CD4-positive, CD25-positive, alpha-beta regulatory T cell (primary cell): ENCODE measurements at places on chromosomes 11 and 22. TPM values are rescaled to one million over a fixed set of nuclear protein-coding genes. Genes with fewer than 3 reads are reported as not detected.

GRCh38 chr11:114291381-114291780 lies 4.8 kb upstream of the NNMT start:
- no peak for DNase-seq

DNA sequence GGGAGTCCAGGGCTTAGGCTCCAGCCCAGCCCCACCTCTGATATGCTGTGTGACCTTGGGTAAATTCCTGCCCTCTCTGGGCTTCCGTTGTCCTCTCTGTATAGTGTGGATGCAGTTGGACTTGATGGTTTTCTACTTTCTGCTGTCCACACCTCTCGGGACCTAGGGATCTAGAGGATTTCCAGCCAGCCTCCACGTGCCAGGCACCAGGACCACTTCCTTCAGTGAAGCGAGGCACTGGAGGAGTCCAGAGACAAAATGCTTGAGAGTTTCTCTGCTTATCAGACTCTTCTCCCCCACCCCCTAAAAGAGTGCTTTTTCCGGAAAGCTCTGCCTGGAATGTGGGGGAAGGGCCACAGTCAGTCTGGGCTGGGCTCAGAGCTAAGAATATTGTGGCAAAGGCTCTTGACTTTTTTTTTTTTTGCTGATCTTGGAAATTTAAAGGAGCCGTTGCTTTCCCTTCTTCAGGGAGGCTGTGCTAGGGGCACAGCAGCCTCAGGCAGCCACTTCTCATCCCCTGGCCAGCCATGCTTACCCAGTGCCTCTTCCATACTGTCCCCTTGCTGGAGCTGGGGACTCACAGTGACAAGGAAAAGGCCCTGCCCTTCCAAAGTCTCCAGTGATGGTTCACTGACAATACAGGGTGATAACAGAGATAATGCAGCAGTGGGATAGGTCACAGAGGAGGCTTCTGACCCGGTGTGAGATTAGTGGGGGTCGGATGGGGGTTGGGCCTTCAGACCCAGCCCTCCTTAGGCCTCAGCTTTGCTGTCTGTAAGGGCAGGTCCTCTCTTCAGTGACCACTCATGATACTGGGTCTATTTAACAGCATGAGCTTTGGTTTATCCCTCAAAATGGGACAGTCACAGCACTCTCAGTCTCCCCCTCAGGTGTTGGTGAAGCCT lies 2.9 kb upstream of the SERPINH1 start:
- DNase-seq: no peak

GRCh38 chr11:36408498-36409136 lies 101.5 kb downstream of the TRAF6 start:
- no peak for DNase-seq

GRCh38 chr11:62560566-62561103 lies 13.1 kb downstream of the EEF1G start:
- peak; percentile 78 for DNase-seq

DNA sequence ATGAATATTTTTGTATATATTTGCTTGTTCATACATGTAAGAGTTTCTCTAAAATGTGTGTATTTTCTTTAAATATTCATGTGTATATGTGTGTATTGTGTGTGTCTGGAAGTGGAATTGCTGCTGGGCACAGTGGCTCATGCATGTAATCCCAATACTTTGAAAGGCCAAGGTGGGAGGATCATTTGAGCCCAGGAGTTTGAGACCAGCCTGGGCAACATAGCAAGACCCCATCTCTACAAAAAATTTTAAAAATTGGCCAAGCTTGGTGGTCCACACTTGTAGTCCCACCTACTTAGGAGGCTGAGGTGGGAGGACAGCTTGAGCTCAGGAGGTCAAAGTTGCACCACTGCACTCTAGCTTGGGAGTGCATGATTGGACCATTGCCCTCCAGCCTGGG lies 4.7 kb upstream of the LGR4 start:
- no peak for DNase-seq

DNA sequence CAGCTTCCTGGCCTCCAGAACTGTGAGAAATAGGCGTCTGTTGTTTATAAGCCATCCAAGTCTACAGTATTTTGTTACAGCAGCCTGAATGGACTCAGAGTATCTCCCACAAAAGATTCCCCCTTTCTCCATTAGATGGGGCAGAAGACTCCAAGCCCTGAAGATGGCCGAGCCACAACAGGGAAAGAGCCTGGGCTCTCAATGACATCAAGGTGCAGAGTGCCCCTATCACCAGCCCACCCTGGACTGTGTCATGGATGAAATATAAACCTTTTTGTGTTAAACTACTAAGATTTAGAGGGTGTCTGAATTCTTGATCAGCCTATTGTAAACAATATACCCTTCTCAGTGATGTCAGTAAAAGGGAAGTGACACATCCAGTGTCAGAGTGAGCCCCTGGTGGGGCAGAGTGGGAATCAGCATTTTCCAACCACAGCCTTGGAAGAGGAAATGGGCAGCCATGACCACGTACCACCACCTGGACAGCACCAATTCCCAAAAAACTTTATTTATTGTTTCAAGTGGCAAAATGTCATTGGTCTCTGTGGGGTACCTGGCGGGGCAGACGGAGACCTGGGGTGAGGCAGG lies 25.5 kb downstream of the TNKS1BP1 start:
- DNase-seq: no peak

- no peak for DNase-seq
These were observed 130.4 kb downstream of the C11orf87 start for GRCh38 chr11:109552376-109552775.

DNA sequence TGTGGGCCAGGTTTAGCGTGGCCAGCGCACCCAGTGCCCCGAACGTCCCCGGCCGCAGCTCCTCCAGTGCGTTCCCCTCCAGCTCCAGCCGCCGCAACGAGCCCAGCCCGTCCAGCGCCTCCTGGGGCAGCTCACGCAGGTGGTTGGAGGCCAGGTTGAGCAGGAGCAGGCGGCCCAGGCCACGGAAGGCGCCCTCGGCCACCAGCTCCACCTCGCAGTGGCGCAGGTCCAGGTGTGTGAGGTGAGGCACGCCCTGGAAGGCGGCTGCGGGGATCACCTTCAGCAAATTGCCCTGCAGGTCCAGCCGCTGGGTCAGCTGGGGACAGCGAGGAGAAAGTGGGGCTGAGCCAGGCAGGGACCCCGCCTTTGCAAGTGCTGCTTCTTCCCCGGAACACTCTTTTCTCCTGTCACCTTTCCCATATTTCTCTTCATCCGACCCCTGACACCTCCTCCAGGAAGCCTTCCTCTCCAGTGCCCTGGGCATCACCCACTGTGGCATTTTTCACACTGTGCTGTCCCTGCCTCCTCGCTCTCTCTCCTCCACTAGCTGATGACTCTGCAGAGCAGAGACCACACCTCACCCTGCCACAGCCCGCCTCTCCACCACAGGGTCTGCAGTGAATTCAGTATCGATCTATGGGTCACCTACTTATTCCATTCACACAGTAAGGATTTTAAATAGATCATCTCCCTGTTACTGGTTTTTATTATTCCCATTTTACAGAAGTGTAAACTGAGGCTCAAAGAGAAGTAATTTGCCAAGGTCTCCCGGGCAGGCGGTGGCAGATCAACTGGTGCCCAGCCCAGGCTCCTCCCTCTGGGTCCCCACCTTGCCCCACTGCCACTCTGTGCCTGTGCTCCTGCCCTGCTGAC lies 1.9 kb downstream of the CHADL start:
- no peak for DNase-seq

GRCh38 chr11:73439002-73439843 lies 63.0 kb downstream of the RELT start:
- DNase-seq: no peak

- no peak for DNase-seq
These were observed 6.7 kb upstream of the CCDC90B start for GRCh38 chr11:83292709-83293456.

DNA sequence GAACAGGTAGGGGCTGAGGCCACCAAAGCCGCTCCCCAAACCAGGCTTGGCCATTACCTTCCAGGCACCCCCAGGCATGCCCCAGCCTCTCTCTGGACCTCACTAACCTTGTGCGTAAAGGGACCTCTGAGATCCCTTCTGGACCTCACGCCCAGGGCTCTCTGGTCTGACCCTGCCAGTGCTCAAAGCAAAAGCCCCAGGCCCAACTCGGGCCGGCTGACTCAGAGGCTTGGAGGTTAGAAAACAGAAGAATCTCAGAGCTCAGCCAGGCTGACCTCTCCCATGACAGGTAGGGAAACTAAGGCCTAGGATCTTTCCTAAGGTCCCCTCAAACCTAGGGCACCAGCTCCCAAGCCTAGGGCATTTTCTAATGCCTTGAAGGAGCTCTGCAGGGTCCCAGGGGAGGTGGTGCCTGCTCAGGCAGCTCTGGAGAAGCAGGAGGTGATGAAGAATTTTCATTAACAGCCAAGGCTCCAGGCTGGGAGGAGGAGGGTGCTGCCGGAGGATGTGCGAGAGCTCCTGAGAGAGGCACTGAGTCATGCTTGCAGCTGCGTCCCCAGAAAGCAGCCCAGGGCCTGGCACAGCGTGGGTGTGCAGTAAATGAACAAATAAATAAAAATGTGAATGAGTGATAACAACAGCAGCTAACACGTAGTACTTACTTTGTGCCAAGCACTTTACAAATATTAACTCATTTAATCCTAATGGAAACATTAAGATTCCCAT lies 25.6 kb downstream of the ARRB1 start:
- no peak for DNase-seq

DNA sequence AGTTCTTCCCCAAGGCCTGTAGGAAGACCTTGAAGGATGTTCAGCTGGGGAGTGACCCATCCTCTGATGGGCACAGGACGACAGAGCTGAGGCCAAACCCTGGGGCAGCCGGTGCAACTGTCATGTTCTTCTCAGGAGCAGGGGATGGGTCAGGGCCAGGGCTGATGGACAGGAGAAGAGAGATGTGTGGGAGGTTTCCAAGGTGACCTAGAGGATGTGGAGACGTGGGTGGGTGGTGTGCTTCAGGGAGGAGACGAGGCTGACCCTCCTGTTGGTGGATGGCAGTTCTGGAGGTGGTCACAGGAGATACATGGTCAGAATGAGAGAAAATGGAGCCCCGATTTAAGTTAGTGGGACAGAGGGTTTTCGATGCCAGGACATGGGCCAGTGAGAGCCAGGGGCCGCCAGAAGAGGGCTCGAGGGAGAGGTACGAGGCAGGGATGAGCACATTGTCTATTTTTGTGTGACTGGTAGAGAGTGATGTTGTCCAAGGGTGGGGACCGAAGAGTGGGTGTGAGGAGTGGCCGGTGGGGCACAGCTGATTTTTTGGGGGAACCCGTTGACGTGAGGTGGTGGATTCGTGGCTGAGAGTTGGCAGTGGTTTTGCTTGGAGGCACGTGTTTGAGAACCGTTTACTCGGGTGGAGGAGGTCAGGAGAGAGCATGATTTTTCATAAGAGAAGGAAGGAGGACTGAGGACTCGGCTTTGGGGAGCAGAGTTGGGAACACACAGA lies 14.6 kb downstream of the TBC1D22A start:
- no peak for DNase-seq

DNA sequence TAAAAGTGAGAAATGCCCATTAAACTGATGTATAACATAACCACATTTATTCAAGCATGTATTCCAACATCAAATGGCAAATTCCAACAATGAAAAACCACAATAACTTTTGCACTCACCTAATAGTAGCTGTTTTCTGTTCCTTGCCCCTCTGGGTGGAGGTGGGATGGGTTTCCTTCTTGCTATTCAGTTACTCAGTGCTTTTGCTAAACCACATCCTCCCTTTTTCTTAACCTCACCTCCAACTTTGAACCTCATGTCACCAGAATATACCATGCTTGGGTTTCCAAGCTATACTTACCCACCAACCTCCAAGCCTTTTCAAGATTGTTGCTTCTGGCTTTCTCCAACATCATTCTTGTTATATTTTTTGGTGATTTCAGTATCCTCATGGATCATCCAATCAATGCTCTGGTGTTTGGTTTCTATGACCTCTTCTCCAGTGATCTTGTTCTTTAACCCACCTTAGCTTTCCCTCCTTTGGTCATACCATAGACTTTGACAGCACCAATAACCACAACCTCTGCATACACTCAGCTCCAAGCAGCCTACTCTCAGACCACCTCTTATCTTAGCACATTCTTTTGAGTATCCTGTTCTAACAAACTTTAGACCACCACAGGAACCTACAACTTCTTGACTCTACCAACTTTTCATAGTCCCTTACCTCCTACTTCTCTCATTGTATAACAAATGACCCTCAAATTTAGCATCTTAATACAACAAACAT lies 3.2 kb upstream of the CCDC15 start:
- DNase-seq: peak; percentile 82

GRCh38 chr22:42270176-42270509 lies 310 bp downstream of the TCF20 start:
- no peak for DNase-seq

DNA sequence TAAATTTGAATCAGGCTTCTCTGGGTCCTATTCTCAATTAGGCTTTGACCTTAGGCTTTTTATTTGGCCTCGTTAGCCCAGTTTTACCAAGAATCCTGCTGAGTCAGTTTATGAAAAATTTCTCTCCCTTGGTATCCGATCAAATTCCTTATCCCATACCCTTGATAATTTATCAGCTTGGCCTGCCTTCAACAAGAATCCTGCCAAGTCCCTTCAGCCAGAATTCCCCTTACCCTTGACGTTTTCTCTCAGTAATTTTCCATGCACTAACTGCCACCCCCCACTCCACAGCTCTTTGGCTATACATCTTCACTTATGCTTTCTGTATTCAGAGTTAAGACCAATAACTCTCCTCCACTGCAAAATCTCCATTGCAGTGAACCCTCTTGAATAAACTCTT lies 811.0 kb upstream of the CCDC90B start:
- DNase-seq: no peak

DNA sequence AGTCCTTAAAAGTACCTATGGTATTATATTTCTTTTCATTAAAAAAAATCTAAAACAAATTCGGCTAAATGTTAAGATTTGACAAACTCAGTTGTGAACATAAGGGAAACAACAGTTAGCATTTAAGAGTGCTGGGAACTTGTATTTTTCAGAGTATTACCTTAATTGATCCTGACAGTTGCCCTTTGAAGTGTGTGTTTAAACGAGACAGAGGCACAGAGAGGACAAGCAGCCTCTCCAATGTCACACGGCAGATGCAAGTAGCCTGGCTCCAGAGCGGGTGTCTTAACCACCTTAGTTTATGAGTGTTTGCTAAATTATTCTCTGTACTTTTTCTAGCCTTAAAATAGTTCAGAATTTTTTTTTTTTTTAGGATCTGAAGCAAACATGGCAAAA lies 80.9 kb downstream of the TIMP3 start:
- DNase-seq: no peak

DNA sequence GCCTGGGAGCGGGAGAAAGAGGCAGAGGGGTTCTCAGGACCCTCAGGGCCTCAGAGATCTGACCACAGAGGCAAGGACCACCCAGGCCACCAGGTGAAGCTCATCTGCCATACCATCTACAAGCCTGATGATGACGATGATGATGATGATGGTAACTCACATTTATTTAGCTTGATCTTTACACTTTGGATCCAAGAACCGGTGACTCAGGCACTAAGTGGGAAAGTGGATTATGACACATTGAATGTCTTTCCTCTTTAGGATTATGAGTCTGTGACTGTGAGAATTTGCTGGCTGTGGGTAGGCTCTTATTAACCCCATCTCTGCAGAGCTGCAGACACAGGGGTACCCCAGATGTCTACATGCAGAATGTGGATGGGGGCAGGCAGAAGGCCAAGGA lies 110.3 kb downstream of the DSCAML1 start:
- no peak for DNase-seq

NOX4 gene
- not detected for total RNA-seq

PLET1 gene
- not detected for total RNA-seq

ART1 gene
- total RNA-seq: not detected

HEPHL1 gene
- total RNA-seq: not detected

IL18 gene
- total RNA-seq: 1.4 TPM

OR5B21 gene
- not detected for total RNA-seq

EFEMP2 gene
- 5.8 TPM for total RNA-seq

JHY gene
- total RNA-seq: 1.9 TPM
